ENCODE measurements at places on chromosomes 4 and X. TPM values are rescaled to one million over a fixed set of nuclear protein-coding genes. Genes with fewer than 3 reads are reported as not detected.

DNA sequence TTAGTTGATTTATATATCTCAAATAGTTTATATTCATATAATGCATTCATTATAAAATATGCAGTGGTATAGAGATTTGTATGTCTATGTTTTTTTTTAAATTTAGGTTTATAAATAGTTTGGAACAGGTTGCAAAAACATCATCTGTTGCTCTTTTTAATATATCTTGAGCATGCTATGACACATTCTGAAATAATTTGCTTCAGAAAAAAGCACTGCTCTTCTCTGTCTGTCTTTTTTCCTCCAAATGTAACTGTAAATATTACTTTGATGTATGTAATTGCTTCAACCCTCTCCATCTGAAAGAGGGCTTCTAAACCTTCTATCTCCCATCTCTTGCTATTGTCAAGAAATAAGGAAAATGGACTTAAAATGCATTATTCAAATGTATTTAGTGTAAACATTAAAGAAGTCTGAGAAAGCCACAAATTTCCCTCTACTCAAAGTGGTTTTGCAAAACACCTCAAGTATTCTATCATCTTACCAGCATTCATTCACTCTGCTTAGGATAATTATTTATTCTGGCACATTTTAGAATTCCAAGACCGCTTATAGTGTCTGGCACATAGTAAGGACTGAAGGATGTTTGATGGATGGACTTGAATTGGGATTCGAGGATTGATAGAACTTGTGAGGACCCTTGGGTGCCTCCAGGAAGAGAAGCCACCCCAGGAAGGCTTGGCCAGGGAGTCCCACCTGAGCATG, 87.8 kb downstream of the CLNK start:
- no peak for DNase-seq

ADH1C gene
- total RNA-seq: 5.3 TPM

HSD17B10 gene
- 45.3 TPM for total RNA-seq

- DNase-seq: no peak
Observed at GRCh38 chr4:41460641-41461040, 77.3 kb upstream of the LIMCH1 start.

DNA sequence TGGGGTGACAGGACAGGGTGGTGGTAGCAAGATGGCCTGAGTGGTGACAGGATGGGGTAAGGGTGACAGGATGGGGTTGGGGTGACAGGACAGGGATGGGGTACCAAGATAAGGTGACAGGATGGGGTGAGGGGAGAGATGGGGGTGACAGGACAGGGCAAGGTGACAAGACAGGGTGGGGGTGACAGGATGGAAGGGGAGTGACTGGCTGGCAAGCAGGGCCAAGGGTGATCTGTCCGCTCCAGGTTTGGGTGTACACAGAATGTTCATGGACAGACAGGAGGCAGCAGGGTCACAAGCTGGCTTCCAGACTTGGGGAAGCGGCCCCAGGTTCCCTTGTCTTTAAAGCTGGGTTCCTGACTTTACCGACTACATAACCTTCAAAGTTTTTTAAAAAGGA, 23.3 kb downstream of the RNF212 start:
- no peak for DNase-seq

DNA sequence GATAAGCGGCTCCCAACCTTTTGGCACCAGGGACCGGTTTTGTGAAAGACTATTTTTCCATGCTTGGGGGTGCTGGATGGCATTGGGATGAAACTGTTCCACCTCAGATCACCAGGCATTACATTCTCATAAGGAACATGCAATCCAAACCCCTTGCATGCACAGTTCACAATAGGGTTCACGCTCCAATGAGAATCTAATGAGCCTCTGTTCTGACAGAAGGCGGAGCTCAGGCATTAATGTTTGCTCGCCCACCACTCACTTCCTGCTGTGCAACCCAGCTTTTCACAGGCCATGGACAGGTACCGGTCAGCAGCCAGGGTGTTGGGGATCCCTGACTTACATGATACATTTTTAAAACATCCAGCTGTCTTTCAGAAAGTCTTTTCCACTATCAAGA, 187.3 kb downstream of the SLC39A8 start:
- DNase-seq: no peak

PRDM8 gene
- total RNA-seq: 0.48 TPM

DNA sequence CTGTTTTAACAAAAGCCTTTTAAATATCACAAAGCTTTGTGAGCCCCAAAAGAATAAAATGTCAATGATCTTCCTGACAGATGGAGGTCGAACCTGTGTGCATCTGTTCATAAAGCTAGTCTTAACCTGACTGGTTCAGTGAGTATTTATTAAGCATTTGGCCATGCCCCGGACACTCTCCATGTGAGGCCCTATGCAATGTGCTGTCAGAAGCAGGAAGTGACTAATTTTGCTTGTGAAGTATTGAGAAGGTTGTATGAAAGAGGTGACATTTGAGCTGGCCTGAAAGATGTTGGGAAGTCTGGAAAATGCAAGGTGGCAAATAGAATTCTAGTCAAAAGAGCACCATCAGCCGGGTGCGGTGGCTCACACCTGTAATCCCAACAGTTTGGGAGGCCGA, 171.4 kb downstream of the MSL3 start:
- no peak for DNase-seq

PCSK1N gene
- not detected for total RNA-seq
